Activated B cell treated with CpG ODN at 0.5 μM for 24 hours (primary cell): ENCODE measurements at places on chromosomes 2 and 18.

- no peak for DNase-seq
Measured at GRCh38 chr18:32021756-32022564, 3.3 kb downstream of the RNF125 start.

GRCh38 chr2:127261804-127262406 is 32.0 kb downstream of the ERCC3 start:
- DNase-seq, result no peak

DNA sequence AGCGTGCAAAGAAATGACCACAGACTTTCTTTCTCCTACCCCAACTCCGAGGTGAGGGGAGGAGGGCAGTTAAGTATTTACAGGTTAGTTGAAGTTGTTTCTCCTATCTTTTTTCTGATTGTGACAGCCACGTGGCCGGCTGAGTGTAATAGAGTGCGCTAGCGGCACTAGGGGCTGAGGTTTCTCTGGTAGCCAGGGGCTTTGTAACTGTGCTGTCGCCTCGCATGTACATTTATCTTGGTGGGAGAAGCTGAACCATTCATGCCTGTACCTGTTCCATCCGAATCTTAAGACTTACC is 214.1 kb upstream of the STON1 start:
- no peak for DNase-seq

DNA sequence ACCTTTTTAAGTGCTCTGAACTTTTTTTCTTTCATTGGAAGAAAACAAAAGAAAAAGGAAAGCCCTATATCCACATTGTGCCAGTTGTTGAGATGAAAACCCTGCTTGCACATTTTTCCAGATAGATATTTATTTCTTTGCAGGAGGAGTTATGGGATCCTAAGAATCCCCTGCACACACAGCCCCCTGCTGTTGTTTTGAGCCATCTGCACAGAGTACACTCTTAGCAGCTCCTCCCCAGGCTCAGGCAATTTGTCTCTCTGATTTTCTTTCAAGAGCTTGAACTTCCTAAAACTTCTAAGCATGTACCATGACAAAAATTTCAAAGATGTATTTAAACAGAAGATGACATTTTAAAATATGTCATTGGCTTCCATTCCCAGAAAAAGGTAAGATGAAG is 436.9 kb downstream of the METTL4 start:
- no peak for DNase-seq

DNA sequence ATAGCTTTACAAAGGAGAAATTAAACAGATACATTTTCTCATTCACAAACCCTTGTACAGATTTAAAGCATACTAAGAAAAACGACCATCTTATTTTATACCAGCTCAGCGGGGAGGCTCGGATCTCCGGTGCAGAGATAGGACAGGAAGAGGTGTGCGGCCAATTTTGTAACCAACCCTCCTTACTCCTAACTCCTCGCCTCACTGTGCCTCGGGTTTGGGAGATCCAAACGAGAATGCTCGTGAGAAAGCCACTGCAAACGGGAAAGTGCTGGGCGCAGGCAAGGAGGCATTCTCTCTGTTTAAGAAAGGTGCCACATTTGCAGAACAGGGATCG is 1.2 kb downstream of the KDSR start:
- no peak for DNase-seq

GRCh38 chr18:5452943-5453443 is 90.8 kb downstream of the EPB41L3 start:
- no peak for DNase-seq

DNA sequence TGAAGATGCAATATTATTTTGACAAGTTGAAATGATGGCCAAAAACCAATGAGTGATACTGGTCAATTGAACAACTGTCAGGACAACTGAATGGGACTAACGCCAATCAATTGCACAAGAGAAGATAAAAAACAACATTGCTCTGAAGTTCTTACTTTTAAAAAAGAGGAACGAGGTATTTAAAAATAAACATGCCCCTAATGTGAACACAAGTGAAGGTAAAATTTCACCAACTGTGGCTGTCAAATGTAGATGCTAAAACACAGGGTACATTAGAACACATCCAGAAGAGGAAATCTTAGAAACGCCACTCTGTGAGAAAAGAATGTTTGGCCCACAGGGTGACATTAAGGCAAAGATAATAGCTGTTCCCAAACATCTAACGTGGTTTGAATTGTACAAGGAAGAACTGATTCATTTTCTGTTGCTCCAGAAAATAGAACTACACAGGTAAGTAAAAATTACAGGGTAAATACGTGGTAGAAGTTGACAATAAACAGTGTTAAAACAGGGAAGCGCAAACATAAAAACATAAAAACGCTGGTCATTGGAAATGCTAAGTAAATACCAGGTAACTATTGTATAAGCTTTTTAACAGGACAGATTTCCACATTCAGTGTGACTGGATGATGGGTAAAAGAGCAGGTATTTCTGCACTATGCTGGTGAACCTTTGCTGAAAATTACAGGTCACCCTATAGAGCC is 20.3 kb downstream of the LONRF2 start:
- DNase-seq, result no peak

- DNase-seq, result no peak
Measured at GRCh38 chr2:6833300-6833604, 32.5 kb downstream of the CMPK2 start.

- no peak for DNase-seq
Measured at GRCh38 chr2:122507261-122507660, 751.8 kb downstream of the TSN start.

- DNase-seq, result no peak
Measured at GRCh38 chr18:5705393-5705792, 161.6 kb upstream of the EPB41L3 start.

DNA sequence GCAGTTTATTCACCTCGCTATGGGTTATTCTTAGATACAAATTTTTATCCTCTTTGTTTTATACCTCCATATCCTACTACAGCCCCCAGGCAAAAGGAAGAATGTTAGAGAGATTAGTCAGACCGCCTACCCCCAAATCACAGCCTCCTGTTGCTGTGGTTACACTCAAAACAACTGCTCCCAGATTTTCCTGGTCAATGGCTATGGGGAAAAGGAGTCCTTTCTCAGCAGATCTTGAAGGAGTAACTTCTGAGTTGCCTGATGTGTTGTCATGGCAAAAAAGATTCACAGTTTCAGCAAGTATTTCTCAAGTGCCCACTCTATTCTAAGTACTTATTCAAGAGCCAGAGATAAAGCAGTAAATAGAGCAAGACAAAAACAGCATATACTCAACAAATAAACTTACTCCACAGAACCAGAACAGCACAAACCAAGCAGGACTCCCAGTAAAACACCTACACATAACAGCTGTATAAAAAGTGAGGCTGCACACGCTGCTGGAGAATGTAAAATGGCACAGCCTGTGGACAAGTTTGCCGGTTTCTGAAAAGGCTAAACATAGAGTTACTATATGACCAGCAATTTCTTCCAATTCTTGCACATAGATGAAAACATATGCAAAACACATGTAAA is 104.8 kb downstream of the NOL10 start:
- no peak for DNase-seq

DNA sequence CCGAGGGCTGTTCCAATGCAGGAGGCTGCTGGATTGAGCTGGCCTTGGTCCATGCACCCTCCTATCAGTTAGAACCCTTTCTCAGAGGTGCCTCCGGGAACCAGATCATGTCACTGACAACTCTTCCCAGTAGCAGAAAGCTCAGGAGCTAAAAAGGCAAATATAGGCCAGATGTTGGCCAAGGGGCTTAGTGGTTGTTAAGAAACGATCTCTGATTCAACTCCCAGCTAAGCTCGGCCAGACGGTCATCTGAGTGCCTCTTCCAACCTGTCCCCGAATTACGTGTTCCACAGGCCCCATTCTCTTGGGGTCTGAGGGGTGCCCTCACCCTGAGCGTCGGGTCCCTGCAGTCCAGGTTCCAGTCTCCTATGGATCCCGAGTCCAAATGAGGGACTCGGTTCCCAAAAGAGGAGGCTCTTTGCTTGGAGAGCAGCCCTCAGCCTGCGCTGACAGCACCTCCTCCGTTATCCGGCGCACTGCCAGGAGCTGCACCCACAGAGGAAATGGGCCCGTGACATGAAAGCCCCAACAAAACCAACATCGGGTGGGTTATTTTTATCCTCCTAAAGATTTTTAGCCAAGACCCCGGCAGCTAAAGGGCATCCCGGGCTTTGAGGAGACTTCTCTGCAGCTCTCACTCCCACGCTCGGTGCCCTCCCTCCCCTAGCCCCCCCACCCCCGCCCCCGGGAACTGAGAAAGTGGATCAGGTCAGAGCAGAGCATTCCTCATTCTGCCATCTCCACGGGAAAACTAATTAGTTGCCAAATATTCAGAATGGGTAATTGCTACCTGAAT is 106.6 kb upstream of the ID2 start:
- DNase-seq, result no peak

GRCh38 chr2:112433932-112434730 is 686 bp upstream of the RGPD8 start:
- DNase-seq, result no peak

- no peak for DNase-seq
Measured at GRCh38 chr2:178530131-178530530, 49.9 kb downstream of the PLEKHA3 start.

DNA sequence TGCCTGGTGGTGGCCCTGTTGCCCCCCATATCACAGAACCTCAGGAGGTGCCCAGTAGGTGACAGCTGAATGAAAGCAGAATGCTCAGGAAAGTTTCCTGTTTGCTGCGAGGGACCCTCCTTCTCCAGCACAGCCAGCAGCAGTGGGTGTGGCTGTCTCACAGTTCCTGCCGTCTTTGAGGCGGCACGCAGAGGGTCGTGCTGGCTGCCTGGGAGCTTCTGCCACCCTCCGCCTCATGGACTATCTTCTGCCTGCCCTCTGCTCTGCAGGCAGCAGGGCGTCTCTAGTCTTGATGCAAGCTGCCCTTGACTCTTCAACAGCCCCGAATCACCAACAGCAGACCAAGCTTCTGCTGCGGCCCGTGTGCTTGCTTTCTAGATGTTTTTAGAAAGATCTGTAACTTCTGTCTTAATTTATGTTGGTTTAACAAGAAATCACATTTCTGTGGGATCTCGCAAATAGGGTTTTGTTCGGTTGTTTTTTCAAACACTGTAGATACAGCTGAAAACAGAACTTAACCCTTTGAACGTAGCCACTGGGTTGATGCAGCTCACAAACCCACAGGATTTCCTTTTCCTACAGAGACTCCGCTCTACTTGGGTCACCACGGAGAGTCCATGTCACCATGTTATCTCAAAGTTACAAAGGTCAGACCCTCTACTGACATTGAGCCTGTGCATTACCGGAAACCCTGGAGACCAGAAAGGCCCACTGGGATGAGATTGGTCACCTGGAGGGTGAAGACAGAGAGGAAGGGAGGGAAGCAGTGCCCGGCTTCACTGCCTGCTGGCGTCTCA is 144.9 kb downstream of the ACOXL start:
- DNase-seq, result no peak

DNA sequence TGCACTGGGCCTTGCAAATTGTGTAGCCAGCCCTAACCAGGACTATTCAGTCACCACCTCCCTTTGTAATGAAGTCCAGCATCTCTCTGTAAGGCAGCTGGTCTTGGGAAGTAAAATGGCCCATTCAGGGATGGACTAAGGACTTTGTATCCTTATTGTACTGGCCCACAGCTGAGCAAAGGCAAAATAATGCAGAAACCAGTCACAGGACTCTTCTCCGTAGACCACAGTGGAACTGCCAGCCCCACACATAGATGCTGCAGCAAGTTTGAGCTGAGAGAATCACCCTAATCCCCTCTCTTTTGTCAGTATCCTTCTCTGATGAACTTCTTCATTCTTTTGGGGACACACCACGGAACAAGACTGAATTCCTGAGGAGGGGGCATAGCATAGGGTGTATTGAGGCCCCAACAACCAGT is 73.6 kb upstream of the RTN4 start:
- DNase-seq, result no peak

DNA sequence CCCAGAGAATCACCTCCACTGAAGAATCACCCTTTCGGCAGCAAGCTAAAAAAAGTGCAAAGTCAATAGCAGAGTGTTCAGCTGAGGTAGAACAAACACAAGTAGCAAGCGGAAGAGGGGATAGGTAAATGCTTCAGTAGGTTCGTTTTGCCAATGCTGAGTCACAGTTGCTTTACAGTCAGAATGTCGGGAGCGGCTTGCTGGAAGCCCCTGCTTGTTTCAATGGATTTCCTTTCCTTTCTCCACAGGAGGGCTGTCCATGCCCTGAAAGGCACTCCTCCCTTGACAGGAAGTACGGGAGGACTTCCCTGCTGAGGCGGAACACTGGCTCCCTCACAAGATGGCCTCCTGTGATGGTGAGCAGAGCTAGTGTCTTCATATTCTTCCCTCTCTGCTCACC is 146.2 kb upstream of the LYPD1 start:
- DNase-seq, result no peak

DNA sequence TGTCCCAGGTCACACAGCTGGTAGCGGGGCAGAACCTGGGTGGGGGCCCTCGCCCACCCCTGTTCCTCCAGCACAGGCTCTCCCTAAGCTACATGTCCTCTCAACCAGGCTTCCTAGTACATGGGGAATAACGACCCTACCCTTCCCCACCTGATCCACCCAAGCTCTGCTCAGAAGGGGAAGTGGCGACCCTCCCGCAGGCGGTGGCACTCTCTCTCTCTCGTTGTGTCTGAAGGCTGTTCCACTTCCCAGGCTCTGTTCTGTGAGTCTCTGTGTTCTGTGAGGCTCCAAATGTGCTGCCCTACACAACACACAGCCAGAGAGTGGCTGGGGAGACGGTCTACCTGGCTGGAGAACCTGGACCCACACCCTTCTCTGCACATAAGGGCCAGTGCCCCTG is 135.8 kb downstream of the COPS8 start:
- DNase-seq, result no peak

GRCh38 chr18:12258719-12259705 is 4.9 kb downstream of the CIDEA start:
- DNase-seq, result no peak

DNA sequence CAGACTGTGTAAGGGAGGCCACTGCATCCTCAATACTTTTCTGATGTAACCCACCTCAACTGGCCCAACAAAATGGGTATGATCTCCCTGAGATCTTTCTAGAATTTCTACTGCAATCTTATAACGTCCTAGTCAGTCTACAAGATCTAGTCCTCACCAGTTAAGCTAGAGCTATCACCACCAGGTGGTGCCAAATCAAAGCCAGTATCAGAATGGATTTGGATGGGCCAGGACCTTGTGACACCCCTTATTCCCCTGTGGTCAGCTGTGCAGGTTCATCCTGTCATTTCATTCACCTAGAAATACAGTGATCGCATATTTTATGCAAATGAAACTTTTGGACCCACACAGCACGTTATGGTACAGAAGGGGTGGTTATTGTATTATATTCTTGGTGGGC is 90.3 kb downstream of the OLA1 start:
- no peak for DNase-seq

DNA sequence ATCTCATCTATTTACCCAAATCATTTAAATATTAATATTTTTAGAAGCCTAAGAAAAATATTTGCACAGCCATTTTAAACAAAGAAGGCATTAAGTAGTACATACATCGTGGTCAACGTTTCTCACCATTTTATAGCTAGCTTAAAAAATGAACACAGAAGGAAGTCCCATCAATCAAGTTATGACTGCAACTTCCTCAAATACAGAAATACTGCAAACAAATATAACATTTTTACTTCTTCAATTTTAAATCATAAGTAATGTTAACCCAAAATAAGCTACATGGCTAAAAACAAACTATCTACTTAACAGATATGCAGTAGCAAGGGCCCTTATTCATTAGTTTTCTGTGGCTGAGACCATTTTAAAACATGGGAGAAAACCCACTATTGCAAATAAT is 30.6 kb downstream of the ITSN2 start:
- no peak for DNase-seq
